ENCODE measurements at places on chromosomes 2 and 18. TPM values are rescaled to one million over a fixed set of nuclear protein-coding genes. Genes with fewer than 3 reads are reported as not detected.
A peak's percentile ranks its signal among the peaks of the same experiment; 100 is the strongest.

GRCh38 chr18:47250391-47251046, 941 bp downstream of the SKOR2 start:
- DNase-seq = no peak

GRCh38 chr18:55515941-55516710, 71.9 kb downstream of the TCF4 start:
- DNase-seq = peak; percentile 97

The LIMS3 gene
- total RNA-seq = 0.17 TPM

- no peak for DNase-seq
Measured at GRCh38 chr2:30235859-30236535, 4.7 kb downstream of the LBH start.

GRCh38 chr2:61793389-61793836, 60.4 kb downstream of the FAM161A start:
- peak; percentile 40 for DNase-seq

DNA sequence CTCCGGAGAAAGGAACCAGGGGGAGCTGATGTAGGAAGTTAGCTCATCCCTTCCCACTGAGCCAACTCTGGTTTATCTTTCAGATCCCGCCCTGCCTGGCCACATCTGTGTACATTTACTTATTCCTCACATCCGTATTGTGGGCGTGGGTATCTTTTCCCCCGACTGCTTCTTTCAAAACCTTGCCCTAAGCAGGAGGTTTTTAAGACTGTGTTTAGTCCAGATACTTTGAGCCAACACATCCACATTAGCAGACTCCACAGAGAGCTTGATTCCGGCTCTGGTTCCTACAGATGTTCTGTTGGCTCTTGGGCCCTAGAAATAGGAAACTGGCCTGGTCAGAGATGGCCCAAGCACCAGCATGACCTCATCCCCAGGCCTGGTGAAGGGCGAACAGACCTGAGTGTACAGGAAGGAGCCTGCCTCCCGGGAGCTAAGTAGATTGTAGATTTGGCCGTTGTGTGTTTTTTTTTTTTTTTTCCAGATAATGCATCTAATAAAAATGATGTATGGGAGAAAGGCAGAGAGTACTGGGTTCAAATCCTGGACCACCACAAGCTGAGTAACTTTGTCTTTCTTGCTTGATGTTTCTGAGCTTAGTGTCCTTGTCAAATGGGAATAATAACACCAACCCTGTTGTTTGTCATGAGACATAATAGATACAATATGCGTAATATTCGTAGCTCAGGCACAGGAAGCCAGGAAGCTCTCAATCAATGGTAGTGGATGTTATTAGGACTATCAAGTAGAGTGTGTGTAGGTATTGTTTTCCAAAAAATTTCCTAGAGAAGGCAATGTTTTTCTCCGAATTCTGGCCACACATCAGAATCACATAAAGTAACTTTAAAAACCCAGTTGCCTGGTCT, 92.3 kb downstream of the PRKCE start:
- DNase-seq = no peak

- DNase-seq = no peak
Measured at GRCh38 chr2:66543257-66543767, 108.4 kb downstream of the MEIS1 start.

DNA sequence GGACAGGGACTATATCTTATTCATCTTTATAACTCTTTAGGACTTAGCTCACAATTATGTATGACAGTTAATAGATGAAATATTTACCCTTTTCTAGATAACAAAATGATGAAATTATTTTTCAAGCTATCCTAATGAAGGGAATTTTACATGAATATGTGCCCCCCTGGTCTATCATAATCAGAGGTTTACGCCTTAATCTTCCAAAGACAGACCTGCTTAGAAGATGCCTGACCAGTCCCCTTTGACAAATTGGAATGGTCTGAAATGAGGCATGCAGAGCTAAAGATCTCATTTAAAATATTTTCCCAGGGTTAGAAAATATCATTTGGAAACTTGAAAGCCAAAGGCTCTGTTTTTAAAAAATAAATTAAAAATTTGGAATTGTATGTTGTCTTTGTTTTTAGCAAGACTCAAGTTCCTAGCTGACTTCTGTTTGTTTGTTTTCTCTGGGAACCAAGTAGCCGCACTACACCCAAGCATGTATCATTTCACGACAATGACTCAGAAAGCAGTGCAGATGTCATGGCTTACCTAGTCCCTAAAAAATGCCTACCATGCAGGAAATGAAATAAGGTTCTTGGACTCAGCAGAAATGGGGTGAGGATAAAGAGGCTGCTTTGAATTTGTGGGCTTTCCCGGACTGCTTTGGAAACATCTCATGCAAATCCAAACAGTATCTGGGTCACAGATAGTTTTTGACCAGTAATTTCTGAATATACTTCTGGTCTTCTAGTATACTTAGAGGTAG, 162.1 kb downstream of the ZEB2 start:
- peak; percentile 98 for DNase-seq

The CPS1 gene
- total RNA-seq = 16.7 TPM

- peak; percentile 25 for DNase-seq
Measured at GRCh38 chr2:240224676-240225075, 84.2 kb upstream of the OTOS start.

GRCh38 chr2:34899079-34899478, 1300.0 kb upstream of the FAM98A start:
- DNase-seq = no peak

The STARD6 gene
- total RNA-seq = not detected

The NCKAP5 gene
- total RNA-seq = 6.5 TPM

Measured in M059J (cell line).